ENCODE measurements at places on chromosomes 11 and 22. TPM values are rescaled to one million over a fixed set of nuclear protein-coding genes. Genes with fewer than 3 reads are reported as not detected.

SCN2B gene
- total RNA-seq, result 0.05 TPM

- DNase-seq, result no peak
These were observed 5.1 kb upstream of the A4GALT start for GRCh38 chr22:42725606-42726355.

- DNase-seq, result peak; percentile 73
These were observed 12.1 kb upstream of the NFAM1 start for GRCh38 chr22:42444077-42444904.

DNA sequence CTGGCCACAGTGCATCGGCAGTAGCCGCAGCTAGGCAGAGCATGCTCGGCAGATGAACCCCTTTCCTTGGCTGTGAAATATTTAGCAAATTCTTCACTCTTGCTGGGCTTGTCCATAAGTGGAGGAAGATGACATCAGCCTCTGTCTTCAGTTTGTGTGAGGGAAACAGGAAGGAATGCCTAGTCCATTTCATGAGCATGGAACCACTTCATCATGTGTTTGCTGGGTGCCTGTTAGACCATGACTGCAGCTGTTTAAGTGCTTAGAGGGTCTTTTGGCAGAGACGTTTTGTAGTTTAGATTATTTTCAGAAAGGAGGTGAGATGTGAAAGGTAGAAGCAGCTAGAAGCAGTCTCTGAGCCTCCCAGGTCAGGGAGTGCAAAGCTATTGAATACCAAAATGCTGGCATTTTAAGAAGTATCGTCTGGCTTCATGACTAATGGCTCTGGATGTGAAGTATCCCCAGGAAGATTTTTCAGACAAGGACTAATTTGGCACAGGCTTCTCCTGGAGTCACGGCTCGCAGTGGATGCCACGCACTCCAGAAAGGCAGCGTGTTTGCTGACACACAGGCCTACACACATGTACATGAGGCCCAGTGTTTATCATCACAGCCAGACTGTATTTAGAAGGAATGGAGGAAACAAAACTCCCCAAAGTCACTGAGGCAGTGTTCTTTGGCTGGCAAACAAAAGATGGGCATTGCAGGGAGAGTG is 43.1 kb upstream of the GRAMD1B start:
- no peak for DNase-seq

GRCh38 chr22:28034760-28035401 is 115.8 kb upstream of the PITPNB start:
- peak; percentile 56 for DNase-seq

Measured in liver (tissue), 10 donors.